Amniotic stem cell (primary cell): ENCODE measurements at places on chromosomes 1 and 21.

GRCh38 chr1:82464362-82465001 lies 663.7 kb downstream of the ADGRL2 start:
- DNase-seq, result no peak

GRCh38 chr1:60425528-60425927 lies 352.0 kb upstream of the C1orf87 start:
- no peak for DNase-seq

GRCh38 chr1:13759072-13759471 lies 59.1 kb downstream of the PRDM2 start:
- no peak for DNase-seq

GRCh38 chr1:59229138-59229537 lies 67.8 kb upstream of the FGGY start:
- DNase-seq, result no peak

DNA sequence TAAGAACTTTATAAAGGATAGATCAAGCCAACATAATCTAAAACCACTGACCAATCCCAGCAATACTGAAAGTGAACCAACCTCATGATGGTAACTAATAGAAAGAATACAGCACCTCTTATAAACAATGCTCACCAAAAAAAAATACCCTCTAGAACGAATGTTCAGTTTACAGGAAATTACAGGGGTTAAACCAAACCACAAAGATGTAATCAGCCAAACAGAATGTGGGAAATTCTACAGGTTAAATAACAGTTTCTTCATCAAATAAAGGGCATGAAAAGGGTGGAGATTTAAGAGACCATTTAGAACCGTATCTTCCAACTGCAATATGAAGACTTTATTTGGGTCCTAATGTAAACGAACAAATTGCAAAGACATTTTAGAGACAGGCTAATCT lies 30.4 kb downstream of the ARID4B start:
- DNase-seq, result no peak

DNA sequence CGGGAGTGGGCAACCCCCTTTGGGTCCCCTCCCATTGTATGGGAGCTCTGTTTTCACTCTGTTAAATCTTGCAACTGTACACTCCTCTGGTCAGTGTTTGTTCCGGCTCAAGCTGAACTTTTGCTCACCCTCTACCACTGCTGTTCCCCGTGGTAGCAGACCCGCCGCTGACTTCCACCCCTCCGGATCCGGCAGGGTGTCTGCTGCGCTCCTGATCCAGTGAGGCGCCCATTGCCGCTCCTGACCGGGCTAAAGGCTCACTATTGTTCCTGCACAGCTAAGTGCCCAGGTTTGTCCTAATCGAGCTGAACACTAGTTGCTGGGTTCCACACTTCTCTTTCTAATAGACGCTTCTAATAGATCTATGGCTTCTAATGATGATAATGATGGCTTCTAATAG lies 488.6 kb downstream of the MRPL39 start:
- DNase-seq, result no peak

DNA sequence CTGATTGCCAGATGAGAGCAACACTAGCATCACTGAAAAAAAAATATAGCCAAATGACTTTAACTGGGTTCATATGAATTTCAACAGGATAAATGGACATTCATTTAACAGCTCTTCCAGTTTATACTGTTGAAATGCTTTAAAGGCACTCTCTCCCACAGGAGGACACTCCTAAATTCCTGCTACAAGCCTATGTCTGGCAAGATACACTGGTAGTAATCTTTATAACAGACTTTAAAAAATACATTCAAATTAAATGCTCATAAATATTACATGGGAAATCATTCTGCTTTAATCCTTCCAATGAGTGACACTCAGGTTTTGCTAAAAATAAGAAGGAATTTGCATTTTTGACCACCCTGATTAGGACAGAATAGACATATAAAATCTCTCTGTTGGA lies 526.7 kb upstream of the ADAMTS5 start:
- no peak for DNase-seq

GRCh38 chr1:44830900-44831304 lies 12.2 kb downstream of the PTCH2 start:
- DNase-seq, result no peak

DNA sequence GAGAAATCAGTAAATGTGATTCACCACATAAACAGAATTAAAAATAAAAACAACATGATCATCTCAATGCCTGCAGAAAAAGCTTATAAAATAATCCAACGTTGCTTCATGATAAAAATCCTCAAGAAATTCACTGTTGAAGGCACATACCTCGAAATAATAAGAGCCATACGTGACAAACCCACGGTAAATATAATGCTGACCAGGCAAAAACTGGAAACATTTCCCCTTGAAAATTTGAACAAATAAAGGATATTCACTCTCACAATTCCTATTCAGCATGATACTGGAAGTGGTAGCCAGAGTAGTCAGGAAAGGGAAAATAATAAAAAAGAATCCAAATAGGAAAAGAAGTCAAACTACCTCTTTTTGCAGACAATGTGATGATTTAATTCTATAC lies 148.8 kb downstream of the BRINP3 start:
- DNase-seq, result no peak

DNA sequence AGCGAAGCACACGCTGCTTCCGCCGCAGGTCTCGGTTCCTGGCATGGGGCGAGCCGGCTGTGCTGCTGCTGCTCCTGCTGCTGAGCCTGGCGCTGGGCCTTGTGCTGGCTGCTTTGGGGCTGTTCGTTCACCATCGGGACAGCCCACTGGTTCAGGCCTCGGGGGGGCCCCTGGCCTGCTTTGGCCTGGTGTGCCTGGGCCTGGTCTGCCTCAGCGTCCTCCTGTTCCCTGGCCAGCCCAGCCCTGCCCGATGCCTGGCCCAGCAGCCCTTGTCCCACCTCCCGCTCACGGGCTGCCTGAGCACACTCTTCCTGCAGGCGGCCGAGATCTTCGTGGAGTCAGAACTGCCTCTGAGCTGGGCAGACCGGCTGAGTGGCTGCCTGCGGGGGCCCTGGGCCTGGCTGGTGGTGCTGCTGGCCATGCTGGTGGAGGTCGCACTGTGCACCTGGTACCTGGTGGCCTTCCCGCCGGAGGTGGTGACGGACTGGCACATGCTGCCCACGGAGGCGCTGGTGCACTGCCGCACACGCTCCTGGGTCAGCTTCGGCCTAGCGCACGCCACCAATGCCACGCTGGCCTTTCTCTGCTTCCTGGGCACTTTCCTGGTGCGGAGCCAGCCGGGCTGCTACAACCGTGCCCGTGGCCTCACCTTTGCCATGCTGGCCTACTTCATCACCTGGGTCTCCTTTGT lies 2.6 kb downstream of the TAS1R3 start:
- DNase-seq, result no peak

GRCh38 chr1:115134850-115135480 lies 45.7 kb upstream of the TSPAN2 start:
- DNase-seq, result peak; percentile 53

- DNase-seq, result peak; percentile 2
Measured at GRCh38 chr1:78536427-78536826, 45.7 kb downstream of the PTGFR start.

DNA sequence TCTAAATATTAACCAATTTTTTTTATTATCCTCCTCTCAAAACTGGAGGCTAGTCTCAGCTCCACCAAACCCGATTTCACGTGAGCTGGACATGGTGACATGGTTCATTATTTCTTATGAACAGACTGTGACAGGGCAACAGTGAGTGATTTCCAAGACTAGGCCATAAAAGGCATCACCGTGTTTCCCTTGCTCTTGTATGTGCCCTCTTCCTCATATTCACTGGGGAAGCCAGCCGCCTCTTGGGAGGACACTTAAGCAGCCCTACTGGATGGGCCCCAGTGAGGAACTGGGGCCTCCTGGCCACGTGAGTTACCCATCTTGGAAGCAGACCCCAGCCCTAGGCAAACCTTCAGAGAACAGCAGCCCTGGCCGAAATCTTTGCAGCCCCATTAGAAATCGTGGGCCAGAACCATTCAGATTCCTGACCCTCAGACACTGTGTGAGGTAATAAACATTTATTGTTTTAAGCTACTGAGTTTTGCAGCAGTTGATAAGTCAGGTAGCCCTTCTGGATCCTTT lies 105.0 kb downstream of the GALNT2 start:
- no peak for DNase-seq

DNA sequence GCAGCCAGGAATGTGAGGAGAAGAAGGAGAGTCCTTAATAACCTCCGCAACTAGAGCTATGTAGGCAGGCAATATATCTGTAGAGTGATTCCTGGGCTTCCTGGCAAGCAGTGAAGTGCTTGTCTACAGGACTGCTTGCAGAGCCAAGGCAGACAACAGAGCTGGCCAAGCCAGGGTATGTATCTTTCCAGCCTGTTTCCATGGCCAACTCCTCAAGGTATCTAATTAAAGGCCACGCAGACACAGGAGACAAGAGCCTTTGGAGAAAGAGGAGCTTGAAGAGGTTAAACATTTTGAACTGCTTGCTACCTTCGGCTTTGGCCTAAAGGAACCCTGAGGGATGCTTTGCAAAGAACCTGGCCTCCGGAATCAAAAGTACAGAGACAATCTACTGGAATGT lies 137.4 kb downstream of the PIGK start:
- DNase-seq, result no peak

DNA sequence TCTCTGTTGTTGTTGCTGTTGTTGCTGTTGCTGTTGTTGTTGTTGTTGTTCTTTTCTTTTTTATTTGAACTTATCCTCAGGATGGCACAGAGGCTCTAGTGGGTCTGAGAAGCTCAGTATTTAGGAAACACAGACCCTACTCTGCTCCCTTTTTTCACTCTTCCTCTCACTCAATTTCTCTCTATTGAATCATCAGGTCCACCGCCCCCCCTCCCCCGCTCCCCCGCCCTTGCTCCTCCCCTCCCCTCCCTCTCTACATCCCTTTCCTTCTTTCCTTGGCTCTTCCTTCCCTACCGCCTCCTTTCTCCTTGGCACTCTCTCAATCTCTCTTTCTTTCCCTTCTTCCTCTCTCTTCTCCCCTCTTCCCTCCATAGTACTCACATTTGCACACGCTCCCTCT lies 218.5 kb upstream of the ZC3H12A start:
- no peak for DNase-seq

- DNase-seq, result no peak
Measured at GRCh38 chr1:158516966-158517365, 37.2 kb downstream of the OR6Y1 start.

DNA sequence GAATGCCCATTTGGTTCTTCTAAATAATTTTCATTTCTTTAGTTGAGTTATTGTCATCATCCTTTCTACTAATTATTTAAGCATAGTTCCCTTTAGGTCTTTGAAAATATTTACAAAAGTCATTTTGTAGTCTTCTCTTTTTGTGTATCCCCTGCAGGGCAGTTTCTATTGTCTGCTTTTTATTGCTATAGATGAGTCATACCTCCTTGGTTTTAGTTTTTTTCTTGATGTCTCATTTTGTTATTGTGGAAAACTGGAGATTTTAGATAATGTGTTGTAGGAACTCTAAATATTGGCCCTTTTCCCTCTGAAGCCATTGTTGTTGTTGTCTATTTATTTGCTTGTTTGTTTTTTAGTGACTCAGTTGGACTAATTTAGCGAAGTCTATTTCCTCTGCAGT lies 387.9 kb downstream of the NUF2 start:
- no peak for DNase-seq

DNA sequence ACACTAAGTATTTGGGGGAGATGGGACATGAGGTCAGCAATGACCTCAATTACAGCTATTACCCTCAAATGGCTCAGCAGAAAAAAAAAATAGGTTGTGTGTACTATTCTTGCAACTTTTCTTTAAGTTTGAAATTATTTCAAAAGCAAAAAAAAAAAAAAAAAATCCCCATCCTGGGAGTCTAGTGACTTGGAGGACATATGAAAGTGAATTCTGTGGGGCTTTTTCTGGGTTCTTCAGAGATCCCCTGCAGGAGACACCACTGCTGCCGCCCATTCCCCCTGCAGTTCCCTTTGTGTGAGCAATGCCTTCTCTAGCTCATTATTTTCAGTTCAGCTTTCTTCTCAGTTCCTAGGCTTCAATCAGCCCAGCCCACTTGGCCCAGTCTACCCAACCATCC lies 16.7 kb downstream of the HSD11B1 start:
- DNase-seq, result no peak

DNA sequence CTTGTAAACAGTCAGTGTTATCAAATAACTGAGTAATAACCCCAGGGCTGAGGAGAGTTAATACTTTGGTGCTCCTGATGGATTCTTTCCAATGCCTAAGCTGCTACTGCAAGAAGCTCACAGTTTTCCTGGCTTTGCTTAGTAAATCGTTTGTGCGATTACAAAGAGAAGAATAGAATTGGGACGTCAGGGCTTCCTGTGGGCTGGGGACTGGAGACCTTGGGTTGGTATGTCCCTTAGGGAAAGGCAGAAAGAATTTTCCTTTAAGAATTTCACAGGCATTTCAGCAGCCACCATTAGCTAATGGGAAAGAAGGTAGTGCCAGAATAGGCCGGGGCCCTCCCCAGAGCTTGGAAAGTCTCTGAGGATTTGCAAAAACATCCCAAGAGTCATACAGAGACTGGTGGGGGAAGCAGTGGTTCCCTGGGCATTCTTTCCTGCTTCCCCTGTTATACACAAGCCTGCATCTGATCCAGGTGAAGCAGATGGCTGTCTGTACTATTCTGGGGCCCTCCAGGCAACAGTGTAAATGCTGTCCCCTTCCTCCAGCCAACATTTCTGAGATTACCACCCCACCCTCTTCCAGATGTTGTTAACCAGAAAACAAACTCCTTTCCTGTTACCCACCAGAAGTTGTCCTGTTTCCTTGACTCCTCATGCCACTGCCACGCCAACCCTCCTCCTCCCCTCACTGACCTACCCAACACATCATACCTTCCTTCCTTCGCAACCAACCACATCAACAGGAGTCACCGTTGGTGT lies 40.2 kb downstream of the PLXNA2 start:
- no peak for DNase-seq
